ENCODE measurements at places on chromosomes 16 and 17.
A peak's percentile ranks its signal among the peaks of the same experiment; 100 is the strongest.

- peak; percentile 43 for DNase-seq
Measured at GRCh38 chr16:89827383-89828198, 684 bp upstream of the SPIRE2 start.

DNA sequence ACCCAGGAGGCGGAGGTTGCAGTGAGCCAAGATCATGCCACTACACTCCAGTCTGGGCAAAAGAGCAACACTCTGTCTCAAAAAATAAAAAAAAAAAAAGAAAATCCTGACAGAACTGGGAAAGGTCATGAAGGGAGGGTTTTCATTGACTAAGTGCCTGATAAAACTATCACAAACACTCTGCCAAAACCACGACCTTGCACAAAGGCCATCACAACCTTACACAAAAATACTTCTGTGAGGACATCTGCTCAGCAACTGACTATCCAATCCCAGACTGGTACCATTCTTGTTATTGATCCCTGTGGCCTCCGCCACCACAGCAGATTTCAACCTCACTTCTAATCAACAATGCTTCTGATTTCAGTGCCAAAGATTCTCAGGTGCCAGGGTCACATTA, 40.1 kb downstream of the MPHOSPH6 start:
- DNase-seq = no peak

GRCh38 chr16:86443508-86444147, 66.7 kb upstream of the FOXF1 start:
- no peak for DNase-seq

- DNase-seq = no peak
Measured at GRCh38 chr17:33024688-33025486, 33.2 kb downstream of the SPACA3 start.

GRCh38 chr16:50960517-50961202, 190.4 kb downstream of the SALL1 start:
- no peak for DNase-seq

DNA sequence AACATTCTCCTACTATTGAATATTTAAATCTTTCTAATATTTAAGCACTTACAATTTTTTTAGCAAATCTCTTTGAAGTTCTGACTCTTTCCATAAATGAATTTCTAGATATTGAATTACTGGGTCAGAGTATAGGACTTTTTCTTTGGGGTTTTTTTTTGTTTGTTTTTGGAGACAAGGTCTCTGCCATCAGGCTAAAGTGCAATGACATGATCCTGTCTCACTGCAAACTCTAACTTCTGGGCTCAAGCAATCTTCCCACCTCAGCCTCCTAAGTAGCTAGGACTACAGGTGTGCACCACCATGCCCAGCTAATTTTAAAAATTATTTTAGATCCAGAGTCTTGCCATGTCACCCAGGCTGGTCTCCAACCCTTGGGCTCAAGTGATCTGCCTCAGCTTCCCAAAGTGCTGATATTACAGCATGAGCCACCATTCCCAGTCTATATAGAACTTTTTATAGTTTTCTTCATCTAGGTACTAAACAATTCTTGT, 24.9 kb downstream of the PIGL start:
- no peak for DNase-seq

GRCh38 chr17:35645923-35646322, 58.8 kb downstream of the AP2B1 start:
- DNase-seq = no peak

- DNase-seq = no peak
Measured at GRCh38 chr16:1156055-1156982, 3.4 kb downstream of the CACNA1H start.

GRCh38 chr16:85555719-85556455, 57.2 kb upstream of the GSE1 start:
- DNase-seq = no peak

GRCh38 chr17:37103231-37103630, 154.5 kb downstream of the AATF start:
- no peak for DNase-seq

GRCh38 chr16:66342294-66342900, 24.1 kb upstream of the CDH5 start:
- no peak for DNase-seq

DNA sequence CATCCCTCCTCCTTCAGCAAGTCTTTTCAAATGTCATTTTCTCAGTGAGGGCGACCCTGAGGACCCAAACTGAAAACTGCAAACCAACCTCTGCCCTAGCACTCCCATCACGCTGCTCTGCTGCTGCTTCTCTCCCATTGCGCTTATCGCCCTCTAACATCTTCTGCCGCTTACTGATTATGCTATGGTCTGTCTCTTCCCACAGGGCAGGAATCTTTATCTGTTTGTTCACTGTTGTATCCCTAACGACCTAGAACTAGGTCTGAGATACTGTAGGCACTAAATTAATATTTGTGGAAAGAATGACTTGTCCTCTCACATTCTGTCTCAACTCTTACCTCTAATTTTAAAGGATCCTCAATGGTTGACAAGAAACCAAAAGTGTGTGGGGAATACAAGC, 12.5 kb downstream of the ZSCAN32 start:
- DNase-seq = no peak

DNA sequence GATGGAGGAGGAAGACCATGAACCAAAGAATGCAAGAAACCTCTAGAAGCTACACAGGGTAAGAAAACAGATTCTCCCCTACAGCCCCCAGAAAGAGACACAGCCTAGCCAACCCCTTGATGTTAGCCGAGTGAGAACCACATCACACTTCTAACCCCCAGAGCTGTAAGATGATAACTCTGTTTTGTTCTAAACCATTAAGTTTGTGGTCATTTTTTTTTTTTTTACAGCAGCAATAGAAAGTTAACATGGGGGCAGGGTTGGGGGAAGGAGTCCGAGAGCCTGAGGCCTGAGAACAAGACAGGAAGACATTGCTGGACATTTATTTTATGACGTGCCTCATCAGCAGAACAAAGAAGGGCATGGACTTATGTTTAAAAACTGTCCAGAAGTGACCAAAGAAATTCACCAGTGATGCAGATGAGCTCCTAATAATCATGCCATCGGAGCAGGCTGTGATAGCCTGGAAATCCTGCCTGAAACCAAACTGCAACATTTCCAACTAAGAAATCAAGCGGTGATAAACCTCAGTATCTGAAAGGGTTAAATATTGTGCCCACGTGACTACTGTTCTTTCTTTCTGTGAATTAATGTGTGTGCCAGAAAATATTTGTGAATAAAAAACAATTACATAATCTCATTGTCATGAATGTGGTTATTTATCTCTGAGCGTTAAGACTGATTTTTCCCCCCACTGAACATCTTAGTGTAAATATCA, 1.1 kb downstream of the ABCA9 start:
- no peak for DNase-seq

DNA sequence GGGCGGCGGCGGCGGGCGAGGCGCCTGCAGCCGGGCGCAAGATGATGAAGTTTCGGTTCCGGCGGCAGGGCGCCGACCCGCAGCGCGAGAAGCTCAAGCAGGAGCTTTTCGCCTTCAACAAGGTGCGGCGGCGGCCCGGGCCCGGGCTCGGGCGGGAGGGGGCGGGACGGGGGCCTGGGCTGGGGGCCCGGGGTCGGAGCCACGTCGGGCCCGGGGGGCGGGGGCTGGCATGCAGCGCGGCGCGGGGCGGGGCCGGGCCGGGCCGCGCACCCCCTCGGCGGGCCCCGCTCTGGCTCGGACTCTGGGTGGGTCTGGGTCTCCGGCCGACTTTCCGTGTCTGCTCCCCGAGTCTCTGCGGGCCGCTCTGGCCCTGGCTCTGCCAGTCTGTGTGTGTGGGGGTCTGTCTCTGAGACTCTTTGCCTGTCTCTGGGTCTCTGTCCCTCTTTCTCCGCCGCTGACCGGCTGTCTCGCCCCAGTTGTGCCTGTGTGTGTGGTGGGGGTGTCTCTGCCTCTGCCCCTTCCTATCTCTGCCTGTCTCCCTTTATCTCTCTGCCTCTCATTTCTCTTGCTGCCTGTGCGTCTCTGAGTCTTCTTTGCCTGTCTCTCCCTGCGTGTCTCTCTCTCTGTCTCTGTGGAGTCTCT, 328 bp downstream of the LLGL1 start:
- no peak for DNase-seq

DNA sequence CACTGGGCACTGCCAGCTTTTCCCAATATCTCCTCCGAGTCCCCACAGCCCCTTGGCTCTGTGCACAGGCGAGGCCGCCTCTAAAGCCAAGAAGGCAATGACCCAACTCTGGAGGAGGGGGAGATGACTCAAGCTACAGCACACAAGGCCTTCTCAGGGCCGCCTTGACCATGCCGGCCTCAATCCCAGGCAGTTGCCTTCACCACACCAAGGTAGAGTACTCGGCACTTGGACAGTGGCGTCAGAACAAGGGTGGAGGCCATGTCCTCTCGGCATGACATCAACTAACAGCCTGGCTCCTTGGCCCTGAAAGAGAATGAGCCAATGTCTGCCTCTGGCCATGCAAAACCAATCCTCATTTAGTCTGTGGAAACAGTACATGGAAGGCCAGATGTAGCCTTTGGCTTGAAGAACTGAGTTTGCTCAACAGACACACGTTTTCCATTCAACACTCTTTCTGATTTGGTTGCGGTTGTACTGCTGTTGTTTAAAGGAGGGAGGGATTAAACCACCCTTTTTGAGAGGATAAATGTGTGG, 139.6 kb downstream of the XYLT1 start:
- no peak for DNase-seq

- no peak for DNase-seq
Measured at GRCh38 chr17:75371339-75371738, 34.1 kb downstream of the GRB2 start.

- no peak for DNase-seq
Measured at GRCh38 chr17:39271546-39271945, 45.8 kb upstream of the STAC2 start.

DNA sequence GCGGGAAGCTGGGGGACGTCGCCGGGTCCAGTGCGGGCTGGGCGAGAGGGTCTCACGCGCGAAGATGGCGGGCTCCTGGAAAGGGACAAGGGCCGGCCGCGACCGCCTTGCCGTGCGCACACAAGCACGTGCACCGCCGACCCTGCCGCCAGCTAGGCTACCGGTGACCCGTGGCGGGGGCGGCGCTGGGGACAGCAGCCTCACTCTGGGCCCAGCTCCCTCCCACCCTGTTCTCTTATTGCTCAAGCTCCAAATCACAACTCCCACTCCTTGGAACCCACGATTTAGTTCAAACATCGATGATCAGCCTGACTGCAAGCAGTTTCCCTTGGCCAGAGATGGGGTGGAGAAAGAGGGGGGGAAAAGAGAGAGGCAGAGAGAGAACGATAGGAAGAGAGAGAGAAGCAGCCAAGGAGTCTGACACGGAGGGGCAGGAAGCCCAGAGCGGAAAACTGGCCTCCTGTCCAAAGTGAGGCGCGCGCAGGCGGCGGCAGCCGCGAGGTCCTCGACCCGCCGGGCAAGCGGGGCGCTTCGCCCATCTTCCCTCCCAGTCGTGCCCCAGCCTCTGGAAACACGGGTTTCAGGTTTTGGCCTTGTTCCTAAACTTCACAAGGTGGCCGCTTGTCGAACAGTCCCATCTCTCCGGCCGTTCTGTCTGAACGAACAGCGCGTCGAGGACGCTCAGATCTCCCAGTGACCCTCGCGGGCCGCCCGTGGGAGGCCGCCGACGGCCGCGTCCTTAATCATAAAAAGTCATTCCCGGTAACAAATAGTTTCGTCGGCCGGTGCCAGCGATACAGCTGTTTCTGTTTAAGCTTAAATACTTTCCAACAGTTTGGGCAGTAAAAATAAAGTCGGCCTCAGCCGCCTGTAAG, 1.7 kb upstream of the CBX8 start:
- DNase-seq = no peak

GRCh38 chr17:67376737-67377487, at the start of gene PITPNC1:
Gene PITPNC1, plus strand, starts transcription at chr17:67377281.
- peak; percentile 91 for DNase-seq

GRCh38 chr17:82865774-82866395, 26.1 kb upstream of the ZNF750 start:
- DNase-seq = peak; percentile 83

DNA sequence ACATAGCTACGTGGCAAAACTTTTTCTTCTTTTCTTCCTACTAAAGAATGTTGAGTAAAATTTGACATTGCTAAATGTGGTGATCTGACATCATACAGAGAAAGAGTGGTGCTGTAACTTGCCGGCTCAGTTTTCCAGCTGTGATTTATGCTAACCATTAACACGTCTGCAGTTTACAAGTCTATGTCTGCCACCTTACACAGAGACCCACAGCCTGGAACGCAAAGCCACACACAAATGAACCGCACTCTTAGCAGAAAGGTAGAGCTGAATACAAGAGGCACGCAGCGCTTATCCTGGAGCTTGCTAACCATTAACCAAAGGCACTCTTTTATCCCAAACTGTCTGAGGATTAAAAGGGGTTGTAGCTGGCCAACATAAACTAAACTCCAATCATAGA, 31.9 kb downstream of the CACNG1 start:
- no peak for DNase-seq

- no peak for DNase-seq
Measured at GRCh38 chr17:56845934-56846333, 12.0 kb downstream of the DGKE start.

DNA sequence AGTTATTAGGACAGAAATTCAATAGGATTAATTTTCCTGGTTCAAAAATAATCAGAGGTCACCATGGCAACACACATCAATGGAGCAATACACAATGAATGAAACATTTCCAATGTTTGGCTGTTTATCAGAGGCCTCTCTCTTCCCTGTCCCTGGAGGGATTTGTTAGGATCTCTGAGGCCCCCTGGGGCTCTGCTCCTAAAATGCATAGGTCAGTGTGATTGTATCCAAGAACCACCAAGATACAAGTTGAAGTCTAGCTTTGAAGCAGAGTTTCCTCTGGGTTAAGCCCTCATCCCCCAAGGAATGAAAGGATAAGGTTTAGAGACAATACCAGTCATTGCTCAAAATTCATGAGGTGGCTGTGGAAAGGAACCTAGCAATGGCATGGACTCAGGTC, 561.2 kb upstream of the C16orf82 start:
- no peak for DNase-seq

GRCh38 chr16:67456391-67457081, 24.4 kb downstream of the ATP6V0D1 start:
- no peak for DNase-seq

DNA sequence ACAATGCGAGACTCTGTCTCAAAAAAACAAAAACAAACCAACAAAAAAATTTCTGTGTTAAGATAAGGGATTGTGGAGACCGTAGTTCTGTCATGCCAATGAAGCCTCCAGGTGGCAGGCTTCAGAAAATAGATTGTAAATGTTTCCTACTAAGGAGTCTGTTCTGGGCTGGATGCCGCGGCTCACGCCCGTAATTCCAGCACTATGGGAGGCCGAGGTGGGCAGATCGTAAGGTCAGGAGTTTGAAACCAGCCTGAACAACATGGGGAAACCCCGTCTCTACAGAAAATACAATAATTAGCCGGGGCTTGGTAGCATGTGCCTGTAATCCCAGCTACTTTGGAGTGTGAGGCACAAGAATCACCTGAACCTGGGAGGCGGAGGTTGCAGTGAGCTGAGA, 4.4 kb upstream of the SNX29 start:
- no peak for DNase-seq

DNA sequence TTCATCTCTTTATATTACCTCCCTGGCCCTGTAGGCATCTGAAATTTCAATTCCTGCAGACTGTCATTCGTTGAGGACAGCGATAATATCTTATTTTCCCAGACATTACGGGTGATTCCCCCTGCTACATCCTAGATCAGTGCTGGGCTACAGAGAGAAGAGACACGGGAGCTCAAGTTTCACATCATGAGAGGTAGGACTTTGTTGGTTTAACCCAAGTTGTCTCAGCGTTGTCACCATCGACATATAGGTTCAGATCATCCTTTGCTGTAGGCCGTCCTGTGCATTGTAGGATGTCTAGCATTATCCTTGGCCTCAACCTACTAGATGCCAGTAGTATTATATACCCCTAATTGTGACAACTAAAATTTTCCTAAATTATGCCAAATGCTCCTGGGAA, 19.3 kb downstream of the MT1X start:
- no peak for DNase-seq

- no peak for DNase-seq
Measured at GRCh38 chr17:72119873-72120641, 763 bp upstream of the SOX9 start.

All from NCI-H2081 (cell line).